ENCODE measurements at places on chromosomes 6 and 20.

DNA sequence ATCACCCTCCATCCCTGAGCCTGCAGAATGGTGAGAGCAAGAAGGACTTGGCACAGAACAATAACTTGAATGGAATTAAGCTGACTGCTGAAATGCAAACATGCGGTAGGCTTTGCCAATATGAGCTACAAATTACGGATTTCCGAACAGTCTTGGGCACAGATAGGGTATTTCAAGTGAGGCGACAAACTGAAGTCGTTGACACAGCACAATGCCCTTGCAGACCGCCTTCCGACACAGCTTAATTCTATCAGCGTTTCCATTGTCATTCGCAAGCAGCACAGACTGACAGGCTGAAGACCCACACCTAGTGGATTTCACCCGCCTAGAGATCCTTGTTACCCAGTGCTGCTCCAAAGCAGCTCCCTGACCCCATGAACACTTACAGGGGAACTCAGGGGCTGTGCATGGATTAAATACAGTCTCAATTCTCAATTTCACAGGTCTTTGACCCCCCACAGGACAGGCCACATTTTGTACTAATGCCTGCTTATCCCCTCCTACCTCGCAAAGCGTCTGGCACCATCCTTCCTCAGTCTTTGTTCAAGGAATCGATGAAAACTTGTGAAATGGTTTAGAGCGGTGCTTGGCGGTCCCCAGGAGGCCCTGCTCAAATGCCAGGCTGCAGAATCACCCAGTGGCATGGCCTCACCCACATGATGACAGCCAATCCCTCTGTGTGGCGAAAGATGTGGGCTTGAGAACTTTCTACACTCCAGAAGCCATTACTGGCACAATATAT is 34.6 kb downstream of the RAMACL start:
- DNase-seq, result no peak

DNA sequence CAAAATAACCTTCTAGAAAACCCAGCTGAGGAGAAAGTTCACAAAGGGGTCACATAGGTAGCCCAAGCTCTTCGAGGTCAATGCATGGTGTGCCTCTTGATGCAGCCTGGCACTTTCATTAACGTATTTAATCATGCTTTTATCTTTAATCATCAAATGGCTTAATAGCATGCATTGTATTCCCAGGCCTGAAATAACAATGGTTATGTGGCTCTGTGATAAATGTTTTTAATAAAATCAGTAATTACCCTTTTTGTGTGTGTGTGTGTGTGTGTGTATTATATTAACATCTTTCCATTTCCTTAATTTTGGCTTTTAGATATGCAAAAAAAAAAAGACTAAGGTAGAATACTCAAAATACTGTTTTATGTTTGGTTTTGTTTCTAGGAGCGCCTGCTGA is 681.8 kb downstream of the PTPRT start:
- no peak for DNase-seq

GRCh38 chr20:4787820-4788219 is 66.1 kb downstream of the PRND start:
- no peak for DNase-seq

DNA sequence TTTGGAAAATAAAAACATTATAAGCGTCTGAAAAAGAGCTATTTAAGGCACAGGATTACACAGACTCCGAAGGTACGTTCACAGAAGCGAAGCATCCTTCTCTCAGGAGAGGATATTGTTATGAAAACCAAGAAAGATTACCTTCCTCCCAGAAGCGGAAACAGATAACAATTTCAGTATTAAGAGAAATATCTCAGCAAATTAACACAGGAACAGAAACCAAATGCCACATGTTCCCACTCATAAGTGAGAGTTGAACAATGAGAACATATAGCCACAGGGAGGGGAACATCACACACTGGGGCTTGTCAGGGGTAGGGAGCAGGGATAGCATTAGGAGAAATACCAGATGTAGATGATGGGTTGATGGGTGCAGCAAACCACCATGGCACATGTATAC is 109.7 kb downstream of the CDK19 start:
- DNase-seq, result no peak

GRCh38 chr6:6610031-6610591 is 21.6 kb downstream of the LY86 start:
- no peak for DNase-seq

DNA sequence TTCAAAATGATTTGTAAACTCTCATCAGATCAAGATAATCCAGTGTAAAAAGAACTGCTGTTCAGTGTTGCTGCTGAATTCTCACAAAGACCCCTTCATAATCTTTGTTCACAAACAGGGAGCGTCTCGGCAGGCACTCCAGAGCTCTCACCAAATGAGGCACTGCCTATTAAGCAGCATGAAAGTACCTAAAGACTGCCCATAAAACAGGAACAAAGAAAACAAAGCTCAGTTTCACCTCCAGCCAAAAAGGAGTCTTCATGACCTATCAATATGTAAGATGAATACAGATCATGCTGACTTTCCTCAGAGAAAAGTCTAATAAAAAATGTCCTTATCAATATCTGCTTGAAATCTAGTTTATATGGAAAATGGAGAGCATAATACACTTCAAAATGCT is 41.8 kb downstream of the GPR63 start:
- DNase-seq, result no peak
